ENCODE measurements at places on chromosomes 3 and 15. TPM values are rescaled to one million over a fixed set of nuclear protein-coding genes. Genes with fewer than 3 reads are reported as not detected.

ABTB1 gene
- total RNA-seq: 29.5 TPM

MEGF11 gene
- not detected for total RNA-seq

SPG11 gene
- total RNA-seq: 69.2 TPM

FOXB1 gene
- total RNA-seq: 0.54 TPM

SYNPR gene
- not detected for total RNA-seq

IQCF5 gene
- total RNA-seq: not detected

SKIC8 gene
- 44.5 TPM for total RNA-seq

LRRC34 gene
- total RNA-seq: 3.4 TPM

CSPG4 gene
- not detected for total RNA-seq

SKOR1 gene
- total RNA-seq: 0.30 TPM

CCR2 gene
- total RNA-seq: 29.1 TPM

GOLGA6D gene
- total RNA-seq: not detected

TRA2B gene
- total RNA-seq: 284 TPM

GNAT1 gene
- not detected for total RNA-seq

TRIM42 gene
- total RNA-seq: not detected

- DNase-seq: no peak
Measured at GRCh38 chr3:170778240-170779217, 91.5 kb downstream of the RPL22L1 start.

DNA sequence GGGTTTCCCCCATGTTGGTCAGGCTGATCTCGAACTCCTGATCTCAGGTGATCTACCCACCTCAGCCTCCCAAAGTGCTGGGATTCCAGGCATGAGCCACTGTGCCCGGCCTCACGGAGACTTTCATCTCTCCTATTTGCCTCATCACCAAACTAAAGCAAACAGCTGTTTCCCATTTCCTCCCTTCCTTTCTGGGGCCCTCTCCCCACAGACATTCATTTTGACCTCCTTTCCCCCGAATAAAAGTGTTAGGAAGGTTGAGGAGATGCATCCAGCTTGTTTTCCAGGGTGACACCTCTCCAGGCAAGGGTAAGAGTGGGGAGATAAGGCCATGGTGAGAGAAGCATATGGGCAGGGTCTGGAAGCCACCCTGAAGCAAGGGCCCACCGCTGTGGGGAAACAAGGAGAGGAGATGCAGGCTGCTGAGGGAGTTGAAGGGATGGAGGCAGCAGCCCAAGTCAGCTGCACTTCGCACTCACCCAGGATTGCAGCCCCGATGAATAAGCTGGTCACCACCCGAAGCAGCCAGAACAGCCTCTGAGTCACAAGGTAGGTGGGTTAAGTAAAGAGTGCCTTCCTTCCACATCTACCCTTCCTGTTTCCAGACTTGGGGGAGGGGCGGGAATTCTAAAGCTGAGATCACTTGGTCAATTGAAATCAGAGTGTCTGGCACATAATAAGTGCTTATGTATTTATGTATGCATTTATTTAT, 7.7 kb downstream of the DUOXA2 start:
- DNase-seq: no peak

- no peak for DNase-seq
Measured at GRCh38 chr15:71136793-71137518, 21.7 kb downstream of the THSD4 start.

DNA sequence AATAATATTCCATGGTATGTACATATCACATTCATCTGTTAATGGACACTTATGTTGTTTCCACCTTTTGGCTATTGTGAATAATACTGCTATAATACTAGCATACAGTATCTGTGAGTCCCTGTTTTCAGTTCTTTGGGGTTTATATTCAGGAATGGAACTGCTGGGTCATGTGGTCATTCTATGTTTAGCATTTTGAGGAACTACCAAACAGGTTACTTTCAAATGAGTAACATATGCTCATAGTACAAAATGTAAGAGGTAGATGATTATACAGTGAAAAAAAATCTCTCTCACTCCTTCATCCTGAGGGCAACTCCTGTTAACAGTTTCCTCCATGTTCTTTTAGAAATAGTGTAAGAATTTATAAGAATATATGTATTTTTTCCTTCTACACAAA, 162.2 kb downstream of the PLD1 start:
- DNase-seq: no peak

DNA sequence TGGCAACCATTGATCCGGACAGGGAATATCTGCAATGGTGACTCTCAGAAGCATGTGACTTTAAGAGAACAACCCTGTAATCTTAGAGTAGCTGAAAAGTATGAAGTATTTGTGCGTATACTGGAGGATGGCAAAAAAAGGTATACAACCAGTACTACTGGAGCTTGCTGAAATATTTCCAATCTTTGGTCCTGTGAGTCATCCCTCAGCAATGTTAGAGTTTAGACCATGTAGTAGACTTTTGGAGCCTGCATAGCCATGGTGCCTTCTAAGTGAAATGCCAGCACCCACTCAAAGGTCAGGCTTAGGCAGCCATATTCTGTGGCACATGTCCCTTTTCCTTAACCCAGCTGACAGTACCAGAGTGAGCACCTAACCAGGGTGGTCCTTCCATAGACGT, 429.4 kb downstream of the NTRK3 start:
- no peak for DNase-seq

DNA sequence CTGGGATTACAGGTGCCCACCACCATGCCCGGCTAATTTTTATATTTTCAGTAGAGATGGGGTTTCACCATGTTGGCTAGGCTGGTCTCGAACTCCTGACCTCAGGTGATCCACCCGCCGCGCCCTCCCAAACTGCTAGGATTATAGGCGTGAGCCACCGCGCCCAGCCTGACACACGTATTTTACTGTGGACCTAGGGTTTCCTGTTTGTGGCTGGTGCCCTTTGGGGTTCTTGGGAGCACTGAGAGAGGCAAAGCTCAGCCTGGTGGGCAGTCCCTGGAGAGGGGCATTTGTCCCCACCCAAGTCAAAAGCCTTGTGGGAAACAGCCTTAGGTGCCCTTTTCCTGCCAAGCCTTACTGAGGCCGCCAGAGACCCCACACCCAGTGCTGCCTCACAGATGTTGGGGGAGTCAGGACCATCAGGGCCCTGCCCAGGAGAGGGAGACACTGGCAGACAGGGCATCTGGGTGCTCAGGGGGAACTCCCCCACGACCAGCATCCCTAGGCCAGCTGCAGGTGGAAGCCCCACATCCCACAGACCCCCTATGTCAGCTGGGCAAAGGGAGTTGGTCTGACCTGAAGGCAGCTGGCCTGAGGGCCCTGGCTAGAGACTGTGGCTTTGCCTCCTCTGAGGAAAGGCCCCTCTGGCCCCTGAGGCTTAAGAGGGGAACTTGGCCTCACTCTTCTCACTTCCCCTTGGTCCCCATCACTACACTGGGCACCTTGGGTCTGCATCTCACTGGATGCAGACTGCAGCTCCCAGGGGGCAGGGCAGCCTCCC, 35.1 kb downstream of the DNAH1 start:
- no peak for DNase-seq

DNA sequence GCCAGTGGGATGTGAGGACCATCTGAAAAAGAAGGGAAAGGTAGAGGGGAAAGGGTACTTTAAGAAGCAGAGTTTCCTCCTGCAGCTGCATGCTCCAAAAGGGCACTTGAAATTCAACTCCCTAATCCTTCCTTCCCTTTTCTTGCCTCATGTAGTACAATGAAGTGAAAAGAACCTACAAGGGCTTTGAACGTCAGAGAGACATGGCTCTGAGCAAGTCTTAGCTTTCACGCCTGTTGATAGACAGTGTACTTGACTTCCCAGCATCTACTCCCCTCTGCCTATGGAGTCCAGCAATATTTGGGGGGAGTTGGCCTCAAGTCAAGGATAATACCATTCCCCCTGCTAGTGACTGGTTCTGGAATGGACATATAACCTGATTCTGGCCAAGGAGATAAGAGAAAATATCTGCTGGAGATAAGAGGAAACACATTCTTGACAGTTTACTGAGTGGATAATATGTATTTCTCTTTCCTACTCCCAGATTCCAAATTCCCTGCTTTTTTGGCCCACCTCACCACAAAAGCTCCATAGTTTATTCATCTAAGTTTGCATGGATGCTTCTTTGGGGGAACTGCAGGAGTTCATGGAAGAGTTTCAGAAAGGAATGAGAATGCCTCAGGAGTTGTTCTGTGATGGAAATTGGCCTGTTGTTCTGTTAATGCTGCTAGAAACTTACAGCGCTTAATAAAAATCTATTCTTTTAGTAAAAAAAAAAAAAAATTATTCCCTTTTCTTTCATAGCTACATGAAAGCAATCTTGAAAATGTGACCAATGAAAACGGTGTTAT, 193.0 kb upstream of the TPM1 start:
- DNase-seq: no peak

DNA sequence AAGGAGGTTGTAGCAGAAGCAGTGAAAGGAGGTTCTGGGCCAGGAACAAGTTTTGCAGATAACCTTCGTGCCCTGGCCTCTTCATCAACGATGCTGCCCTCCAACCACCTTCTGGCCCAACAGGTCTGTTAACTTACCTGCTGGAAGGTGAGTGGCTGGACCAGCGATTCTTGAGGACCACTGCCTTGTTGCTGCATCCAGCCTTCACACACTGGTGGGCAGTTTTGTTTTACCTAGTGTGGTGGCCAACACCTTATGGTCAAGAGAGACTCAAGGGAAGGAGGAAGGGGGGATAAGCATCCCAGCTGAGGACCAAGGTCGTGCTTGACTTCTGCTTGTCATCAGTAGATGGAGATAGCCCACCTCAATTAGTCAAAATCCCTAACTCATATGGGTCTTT, 7.8 kb upstream of the MAGEF1 start:
- no peak for DNase-seq

- DNase-seq: no peak
Measured at GRCh38 chr15:66599536-66600239, 33.9 kb upstream of the LCTL start.

- DNase-seq: no peak
Measured at GRCh38 chr3:30948426-30948825, 54.0 kb upstream of the GADL1 start.

DNA sequence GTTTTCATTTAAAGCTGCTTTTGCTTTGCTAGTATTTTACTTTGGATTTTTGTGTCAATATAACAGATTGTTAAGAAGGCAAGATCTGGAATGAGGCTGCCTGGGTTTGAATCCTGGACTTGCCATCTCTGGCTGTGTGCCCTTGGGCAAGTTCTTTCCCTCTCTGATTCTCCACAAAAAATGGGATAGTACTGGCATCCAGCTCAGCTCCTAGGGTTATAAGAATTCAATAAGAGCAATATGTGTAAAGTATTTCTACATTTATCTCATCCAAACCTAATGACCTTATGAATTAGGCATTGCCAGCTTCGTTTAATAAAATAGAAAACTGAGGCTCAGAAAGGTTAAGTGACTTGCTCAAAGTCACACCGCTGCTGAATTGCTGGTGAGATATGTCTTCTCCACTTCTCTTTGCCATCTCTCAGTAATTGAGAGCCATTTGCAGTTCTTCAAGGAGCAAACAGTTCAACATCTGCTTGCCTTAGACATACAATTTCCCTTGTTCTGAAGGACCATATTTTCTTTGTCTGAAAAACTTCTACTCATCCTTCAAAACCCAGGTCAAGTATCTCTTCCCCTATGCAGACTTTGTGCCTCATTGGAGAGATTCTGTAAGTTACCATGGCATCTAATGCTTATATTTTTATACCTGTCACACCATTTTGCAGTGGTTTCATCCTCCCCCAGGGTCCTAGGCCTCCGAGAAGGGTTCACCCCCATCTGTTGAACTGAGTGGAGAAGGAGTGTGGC, 80.8 kb upstream of the TLE3 start:
- DNase-seq: no peak

DNA sequence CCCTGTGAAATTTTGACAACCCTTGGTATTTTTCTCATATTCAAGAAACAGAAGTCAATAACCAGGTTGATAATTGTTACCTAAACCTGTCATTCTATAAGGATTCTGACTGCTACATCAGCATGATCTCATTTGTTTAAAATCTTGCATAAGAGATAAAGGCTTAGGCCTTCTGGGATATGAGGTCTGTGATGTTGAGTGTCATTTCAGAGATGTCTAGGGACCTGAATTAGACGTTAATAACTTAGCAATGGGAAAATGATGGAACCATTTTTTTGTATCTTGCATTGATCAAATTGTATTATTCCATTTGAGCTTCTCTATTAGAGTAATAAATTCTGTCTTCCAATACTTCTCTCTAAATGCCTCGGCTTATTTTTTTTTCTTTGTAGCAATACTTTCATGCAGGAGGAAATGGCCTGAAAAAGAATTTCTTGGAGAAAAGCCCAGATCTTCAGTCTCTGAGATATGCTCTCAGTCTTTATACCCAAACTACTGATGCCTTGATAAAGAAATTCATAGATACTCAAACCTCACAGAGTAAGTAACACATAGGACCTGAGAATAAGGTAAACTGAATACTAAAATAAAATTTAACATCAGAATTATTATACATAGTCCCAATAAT, 589.3 kb downstream of the UNC13C start:
- no peak for DNase-seq

DNA sequence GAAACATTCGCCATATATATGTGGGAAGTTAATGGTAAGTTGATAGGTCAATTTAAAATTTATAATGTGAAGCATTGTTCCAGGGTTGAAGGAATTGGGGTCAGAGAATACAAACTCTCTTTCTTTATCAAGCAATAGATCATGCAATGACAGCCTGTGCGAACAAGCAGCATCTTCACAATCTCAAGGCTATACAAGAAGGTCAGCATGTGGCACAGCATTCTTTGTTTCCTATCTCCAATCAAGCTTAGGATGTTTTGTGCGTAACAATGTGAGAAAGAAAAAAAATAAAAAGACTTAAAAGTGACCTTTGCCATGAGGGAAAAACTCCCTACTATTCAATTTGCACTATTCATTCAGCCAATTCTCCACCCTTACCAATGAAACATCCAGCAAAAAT, 288.1 kb upstream of the NECTIN3 start:
- no peak for DNase-seq

- DNase-seq: no peak
Measured at GRCh38 chr3:149566292-149566975, 91.4 kb downstream of the WWTR1 start.

DNA sequence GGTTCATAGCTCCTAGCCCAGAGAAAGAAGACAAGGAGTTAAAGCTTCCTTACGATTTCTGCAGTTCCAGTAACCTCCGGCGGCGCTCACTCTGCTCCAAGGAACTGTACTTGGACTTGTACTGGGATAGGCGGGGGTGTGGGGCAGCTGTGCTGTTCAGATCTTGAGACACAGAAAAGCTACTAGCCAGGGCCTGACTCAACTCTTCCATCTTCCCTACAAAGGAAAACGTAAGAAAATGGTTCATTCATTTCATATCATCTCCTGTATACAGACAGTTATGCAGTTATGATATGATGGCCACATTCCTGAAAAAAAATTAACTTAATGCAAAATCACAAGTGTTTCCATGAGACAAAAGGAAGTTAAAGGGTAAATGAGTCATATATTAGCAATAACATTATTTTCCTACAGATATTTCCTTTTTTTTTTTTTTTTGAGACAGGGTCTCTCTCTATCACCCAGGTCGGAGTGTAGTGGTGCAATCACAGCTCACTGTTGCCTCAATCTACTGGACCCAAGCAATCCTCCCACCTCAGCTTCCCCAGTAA, 4.6 kb downstream of the SNUPN start:
- no peak for DNase-seq

GRCh38 chr3:150251187-150252062, 156.7 kb upstream of the TSC22D2 start:
- no peak for DNase-seq
